Central memory CD8-positive, alpha-beta T cell (primary cell): ENCODE measurements at places on chromosomes 4 and X.

- no peak for DNase-seq
Observed at GRCh38 chrX:21933077-21933476, 7.4 kb upstream of the SMS start.

- no peak for DNase-seq
Observed at GRCh38 chr4:889516-889915, 42.6 kb downstream of the GAK start.

- no peak for DNase-seq
Observed at GRCh38 chr4:155073852-155074251, 134.6 kb upstream of the NPY2R start.

GRCh38 chr4:129900430-129900953 is 804.5 kb downstream of the C4orf33 start:
- no peak for DNase-seq

- DNase-seq = no peak
Observed at GRCh38 chrX:116290359-116290758, 119.8 kb downstream of the AGTR2 start.

- DNase-seq = no peak
Observed at GRCh38 chrX:77493677-77494553, 46.7 kb downstream of the FGF16 start.

- DNase-seq = no peak
Observed at GRCh38 chr4:183249854-183250253, 70.2 kb downstream of the CLDN22 start.

GRCh38 chr4:98510757-98511517 is 147.5 kb downstream of the TSPAN5 start:
- DNase-seq = no peak
